ENCODE measurements at places on chromosomes 11 and 22.

DNA sequence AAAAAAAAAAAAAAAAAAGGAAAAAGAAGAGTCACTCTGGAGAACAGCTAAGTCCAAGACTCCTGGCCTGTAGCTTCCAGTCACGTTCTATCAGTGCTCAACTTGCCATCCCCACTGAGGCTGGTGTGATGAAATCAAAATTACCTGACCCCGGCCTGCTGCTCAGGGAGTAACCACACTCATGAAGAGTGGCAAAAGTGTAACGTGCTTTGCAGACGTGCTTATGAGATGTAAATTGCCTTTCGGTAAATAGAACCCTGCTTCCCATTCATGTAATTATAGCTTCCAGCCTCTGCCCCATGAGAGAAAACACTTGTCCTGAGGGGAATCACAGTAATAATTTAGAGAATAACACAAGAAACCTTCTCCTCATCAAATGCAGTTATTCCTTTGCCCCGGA, 28.2 kb upstream of the CHKA start:
- DNase-seq = no peak

DNA sequence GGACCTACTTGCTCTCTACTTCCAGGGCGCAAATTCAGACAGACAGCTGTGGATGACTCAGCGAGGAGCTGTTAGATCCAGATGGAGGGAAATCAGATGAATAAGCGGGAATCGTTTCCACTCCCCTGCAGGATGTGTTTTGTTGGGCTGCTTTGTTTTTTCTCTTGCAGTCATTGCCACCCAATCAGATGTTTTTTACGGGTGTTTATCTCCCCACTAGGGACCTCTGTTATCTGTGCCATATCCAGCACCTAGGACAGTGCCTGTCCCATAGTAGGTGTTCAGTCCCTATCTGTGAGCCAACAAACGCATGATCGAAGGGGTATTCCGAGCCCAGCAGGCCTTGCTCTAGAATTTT, 51.1 kb upstream of the PARVG start:
- DNase-seq = no peak

GRCh38 chr11:122317305-122317704, 201.3 kb upstream of the BLID start:
- DNase-seq = no peak

DNA sequence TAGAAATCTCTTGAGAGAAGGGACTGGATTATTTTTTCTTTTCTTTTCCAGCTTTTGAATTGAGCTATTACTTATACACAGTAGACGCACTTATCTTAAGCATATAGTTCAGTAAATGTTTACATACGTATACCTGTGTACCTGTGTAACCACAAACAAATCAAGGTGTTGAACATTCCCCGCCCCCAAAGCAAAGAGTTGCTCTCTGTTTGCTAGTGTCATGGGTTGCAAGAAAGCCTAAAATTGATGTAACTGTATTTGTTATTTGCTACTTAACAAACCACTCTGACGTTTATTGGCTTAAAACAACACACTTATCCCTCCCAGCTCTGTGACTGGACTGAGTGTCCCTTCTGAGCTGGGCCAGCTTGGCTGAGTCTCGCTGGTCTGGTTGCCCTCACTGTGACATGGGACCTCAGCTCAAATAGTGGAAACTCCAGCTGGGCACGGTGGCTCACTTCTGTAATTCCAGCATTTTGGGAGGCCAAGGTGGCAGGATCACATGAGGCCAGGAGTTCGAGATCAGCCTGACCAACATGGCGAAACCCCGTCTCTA, 25.4 kb upstream of the CABP2 start:
- DNase-seq = no peak

GRCh38 chr11:36929401-36929800, 331.4 kb upstream of the RAG2 start:
- DNase-seq = no peak

DNA sequence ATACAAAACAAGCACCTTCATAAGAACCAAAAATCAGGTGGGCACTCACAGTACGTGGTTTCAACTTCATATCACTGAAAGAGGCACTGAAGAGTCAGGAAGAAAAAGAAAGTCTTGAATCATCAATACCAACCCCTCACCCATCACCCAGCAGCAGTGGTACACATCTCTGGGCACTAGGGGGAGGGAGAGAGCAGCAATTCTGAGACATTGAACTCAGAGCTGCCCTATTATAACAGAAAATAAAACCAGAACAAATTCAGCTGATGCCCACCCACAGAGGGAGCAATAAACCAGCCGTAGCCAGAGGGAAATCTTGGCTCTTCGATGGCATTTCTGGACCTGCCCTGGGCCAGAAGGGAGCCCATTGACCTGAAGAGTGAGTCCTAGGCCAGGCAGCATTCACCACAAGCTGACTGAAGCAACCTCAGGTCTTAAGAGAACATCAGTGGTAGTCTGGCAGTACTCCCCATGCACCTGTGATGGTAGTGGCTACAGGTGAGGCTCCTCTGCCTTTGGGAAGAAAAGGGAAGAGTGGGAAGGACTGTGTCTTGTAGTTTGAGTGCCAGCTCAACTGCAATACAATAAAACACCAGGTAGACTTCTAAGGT, 42.2 kb upstream of the FAM181B start:
- no peak for DNase-seq

GRCh38 chr11:57430952-57431351, 4.0 kb upstream of the SLC43A3 start:
- no peak for DNase-seq

DNA sequence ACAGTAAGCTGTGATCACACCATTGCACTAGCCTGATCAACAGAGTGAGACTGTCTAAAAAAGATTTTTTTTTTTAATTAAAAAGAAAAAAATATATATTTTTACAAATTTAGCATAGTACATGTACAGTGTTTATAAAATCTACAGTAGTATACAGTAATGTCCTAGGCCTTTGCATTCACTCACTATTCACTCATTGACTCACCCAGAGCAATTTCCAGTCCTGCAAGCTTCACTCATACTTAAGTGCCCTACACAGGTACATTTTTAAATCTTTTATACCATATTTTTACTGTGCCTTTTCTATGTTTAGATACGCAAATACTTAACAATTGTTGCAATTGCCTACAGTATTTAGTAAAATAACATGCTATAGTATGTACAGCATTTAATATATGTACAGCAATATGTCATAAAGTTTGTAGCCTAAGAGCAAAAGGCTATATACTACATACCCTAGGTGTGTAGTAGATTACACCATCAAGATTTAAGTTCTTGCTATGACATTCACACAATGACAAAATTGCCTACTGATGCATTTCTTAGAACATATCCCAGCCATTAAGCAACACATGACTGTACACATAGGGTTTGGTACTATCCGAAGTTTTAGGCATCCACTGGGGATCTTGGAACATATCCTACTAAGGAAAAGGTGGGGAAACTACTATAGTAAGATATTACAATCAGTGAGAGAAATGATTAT, 22.8 kb downstream of the PIK3C2A start:
- DNase-seq = no peak
